ENCODE measurements at places on chromosomes 4 and X.

GRCh38 chrX:110143454-110144210 lies 140.7 kb downstream of the TMEM164 start:
- DNase-seq = no peak

DNA sequence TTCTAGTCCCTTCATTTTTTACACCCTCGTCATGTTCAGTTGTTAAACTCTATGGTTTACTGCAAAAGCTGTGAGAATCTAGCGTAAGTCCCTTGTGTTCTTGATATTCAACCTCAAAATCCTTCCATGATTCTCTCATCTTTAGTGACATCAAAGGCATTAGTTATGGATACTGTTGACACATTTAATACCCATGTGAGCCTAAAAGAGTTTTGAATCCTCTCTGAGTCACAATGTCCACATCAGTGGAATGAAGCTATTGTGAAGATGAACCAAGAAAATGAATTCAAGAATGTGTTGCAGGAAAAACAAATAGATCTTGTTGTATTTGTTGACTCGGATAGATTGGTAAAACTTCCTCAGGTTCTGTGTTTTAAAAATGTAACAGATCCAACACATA lies 394.7 kb upstream of the ATOH1 start:
- no peak for DNase-seq

GRCh38 chrX:39848900-39849299 lies 248.9 kb downstream of the BCOR start:
- DNase-seq = no peak

GRCh38 chr4:168118116-168118655 lies 25.8 kb downstream of the ANXA10 start:
- DNase-seq = no peak

GRCh38 chrX:20218836-20219505 lies 47.7 kb downstream of the RPS6KA3 start:
- no peak for DNase-seq

DNA sequence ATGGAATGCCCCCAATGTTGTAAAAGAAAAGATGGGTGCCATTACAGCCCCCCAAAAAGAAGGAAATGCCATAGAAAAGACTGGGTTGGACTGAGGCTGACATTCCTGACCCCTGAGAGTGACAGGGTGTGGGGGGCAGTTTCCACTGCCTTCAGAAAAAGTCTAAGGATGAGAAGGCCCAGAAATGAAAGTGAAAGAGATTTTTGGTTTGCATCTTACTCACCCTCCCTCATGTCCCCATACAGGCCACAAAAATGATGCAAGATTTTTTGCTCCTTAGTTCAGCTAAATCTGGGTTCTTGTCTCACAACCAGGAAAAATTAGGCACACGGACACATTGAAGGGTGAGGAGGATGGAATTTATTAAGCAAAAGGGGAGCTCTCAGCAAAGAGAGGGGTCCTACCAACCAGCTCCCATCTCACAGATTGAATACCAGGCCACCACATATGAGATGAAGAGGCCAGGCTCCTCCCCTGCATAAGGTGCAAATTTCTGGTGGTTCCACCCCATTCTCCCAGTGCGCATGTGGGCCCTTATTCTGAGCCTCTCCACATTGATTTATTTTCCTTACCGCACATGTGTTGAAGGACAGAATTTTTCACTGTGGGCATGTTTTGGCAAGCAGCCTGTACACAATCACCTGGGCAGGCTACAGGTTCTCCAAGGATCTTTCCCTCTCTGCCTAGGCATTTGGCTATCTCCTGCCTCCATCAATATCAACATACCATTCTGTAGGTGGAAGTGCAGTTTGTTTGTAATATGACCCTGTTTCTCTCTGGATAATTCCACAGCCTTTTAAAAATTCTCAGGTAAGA lies 18.8 kb downstream of the PPP4R3C start:
- no peak for DNase-seq

DNA sequence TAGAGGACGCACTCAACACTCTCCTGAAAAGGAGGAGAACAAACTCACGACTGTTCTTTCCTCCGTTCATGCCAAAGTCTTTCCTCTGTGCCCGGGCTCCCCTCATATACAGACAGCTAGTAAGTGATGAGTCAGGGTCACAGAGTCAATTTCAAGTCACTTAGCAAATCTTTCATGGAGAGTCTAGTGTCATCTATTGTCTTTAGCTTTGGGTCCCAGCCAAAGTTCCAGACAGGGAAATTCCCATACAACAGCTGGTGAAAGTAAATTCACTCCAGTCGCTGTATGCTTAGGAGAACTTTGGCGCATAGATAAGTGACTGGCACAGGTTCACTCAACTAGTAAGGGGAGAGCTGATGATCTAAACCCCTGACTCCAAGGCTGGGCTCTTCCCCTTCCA lies 226.5 kb downstream of the MID1 start:
- DNase-seq = no peak

- DNase-seq = no peak
Observed at GRCh38 chr4:142858965-142859364, 12.9 kb upstream of the INPP4B start.

DNA sequence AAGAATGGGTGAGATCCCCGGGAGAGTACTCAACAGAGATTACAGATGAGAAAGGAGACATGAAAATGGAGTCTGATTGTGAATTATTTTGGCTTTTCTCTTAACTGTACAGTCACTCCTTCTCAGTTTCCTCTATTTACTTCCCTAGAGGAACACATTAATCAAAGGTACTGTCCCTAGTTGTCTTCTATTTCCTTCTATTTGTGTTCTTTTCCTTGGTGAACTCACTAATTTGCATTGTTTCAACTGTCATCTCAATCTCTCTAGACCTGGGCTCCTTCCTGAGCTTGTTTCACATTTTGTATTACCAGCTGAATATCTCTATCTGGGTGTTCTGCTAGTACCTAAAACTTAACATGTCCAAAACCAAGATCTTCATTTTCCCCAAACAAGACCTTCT lies 59.8 kb downstream of the ABCB7 start:
- DNase-seq = no peak

DNA sequence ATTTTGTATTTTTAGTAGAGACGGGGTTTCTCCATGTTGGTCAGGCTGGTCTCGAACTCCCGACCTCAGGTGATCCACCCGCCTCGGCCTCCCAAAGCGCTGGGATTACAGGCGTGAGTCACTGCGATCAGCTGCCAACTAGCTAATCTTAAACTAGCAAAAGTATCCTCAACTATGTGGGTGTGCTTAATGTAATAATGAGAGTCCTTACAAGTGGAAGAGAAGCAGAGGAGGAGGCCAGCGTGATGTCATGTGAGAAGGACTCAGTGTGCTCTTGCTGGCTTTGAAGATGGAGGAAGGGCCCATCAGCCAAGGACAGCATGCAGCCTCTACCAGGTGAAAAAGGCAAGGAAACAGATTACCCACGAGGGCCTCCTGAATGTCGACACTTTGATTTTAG lies 19.6 kb downstream of the SCD5 start:
- no peak for DNase-seq

Data from SIG-M5 (cell line).